ENCODE measurements at places on chromosomes 3 and 15.

DNA sequence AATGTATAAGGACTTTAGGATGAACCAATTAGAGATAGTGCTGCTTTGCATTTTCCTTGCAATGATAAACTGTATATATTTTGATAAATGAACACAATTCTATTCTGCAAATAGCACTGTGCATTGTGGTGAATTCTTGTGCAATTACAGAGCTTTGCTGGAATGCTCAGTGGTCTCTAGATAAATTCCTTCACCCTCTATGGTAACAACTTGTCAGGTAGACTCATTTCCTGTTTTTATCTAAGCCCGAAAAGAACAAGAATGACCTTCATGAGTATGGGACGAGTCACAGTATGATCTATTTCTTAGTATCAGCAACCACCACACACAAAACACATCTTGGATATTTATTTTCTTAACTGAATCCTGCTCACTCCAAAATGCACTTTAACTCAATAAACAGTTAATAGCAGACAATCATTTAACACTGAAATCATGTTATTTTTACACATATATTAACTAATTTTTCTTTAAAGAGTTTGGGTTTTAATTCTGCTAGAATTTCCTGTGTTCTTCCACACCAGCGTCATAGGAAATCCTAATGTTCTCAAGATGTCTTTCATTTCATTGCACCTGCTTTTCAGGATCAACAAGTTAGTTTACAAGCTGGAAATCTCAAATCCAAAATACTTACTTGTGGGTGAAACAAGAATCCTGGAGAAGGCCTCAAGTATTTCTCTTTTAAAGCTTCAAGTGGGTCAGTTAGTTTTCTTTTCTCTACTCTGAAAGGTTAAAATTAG, 551.2 kb downstream of the MECOM start:
- no peak for DNase-seq

- no peak for DNase-seq
These were observed 440.2 kb downstream of the LPP start for GRCh38 chr3:188594139-188594538.

DNA sequence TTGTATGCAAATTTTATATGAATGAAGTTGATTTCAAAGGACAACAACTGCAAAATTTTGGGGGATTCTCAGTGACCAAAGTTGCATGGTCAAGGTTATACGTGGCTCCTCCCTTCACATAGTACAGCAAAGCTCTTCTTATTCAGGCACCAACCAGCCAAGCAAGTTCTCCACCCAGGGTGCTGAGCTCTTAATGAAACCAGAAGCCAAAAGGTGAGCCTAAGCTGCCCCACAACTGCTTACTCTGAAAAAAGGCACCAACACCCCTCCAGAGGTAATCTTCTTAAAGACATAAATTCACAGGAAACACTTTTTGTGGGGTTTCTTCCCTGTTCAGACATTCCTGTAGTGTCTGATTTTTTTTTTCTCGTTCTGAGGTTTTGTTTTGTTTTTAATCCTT, 106.1 kb upstream of the GMNC start:
- DNase-seq = no peak

- no peak for DNase-seq
These were observed 54.7 kb downstream of the ADAM10 start for GRCh38 chr15:58694641-58695398.

DNA sequence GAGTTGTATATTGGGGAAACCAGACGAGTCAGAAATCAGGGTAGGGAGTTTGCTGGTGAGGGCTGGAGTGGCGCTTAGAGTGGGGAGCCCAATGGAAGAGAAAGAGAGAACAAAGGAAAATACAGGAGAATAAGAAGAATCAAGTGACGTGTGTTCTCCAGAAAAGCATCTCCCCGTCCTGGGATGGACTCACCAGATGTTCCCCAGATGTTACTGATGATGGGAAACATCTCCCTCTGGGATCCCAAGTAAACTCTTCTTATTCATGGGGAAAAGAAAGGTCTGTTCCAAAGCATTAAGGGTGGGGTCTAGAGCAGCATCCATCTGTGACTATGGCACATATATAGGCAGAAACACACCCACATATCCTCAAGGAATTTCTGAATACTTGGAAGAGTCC, 3.0 kb upstream of the CSRNP1 start:
- no peak for DNase-seq

GRCh38 chr3:65548848-65549625, 489.7 kb downstream of the MAGI1 start:
- no peak for DNase-seq

DNA sequence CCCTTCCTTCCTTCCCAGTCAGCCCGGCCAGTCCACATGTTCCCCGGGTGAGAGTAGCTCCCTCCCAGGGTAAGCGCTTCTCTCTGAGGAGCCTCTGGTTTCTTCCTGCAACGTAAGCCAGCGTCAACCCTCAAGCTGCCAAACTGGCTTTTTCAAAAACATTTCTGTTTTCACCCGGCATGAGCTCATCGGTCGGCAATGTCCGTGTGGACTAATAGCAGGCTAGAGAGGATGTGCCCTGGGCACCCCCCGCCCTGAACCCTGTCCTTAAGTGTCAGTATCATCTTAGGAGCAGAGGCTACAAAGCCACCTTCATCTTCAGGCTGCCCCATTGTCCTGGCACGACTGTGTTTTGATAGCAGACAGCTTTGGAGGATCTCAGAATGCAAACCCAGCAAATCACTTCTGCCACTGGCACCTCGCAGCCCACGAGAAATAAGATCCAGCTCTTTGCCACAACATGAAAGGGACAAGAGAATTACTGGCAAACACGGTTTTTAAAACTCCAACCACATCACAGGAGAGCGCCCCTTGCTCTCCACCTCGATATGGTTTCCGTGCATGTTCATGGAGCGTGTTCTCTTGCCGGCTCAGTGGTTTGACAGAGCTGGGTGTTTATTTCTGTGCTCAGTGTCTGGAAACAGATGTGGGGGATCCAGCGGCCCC, 9.9 kb downstream of the ALDH1A3 start:
- no peak for DNase-seq

DNA sequence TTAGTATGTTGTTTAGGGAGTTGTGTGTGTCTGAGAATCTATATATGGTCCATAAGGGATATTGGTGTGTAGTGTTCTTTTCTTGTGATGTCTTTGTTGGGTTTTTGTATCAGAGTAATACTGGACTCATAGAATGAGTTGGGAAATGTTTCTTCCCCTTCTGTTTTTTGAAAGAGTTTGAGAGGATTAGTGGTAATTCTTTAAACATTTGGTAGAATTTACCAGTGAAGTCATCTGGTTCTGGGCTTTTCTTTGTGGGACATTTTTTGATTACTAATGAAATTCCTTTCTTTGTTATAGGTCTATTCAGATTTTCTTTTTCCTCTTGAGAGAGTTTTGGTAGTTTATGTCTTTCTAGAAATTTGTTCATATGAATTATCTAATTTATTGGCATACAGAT, 16.9 kb downstream of the ACKR2 start:
- DNase-seq = no peak

- no peak for DNase-seq
These were observed 384.9 kb upstream of the THBS1 start for GRCh38 chr15:39195961-39196486.

DNA sequence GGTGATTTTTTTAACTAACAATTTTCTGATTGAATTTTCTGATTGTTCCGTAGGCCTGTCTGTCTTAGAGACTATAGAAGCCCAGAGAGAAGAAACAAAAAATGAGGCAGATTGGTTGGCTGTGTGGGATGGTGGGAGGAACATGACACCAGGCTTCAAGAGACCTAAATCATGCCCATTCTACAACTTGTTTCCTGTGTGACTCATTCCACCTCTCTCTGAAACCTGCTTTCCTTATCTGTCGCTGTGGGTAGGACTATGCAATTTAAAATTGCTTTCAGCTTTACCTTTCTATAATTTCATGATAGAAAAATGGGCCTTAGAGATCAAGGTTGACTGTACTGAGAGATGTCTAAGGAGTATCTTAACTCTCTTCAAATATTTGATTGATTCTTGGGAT, 44.5 kb downstream of the OXNAD1 start:
- DNase-seq = peak; percentile 58

GRCh38 chr3:125110016-125110875, 54.4 kb upstream of the HEG1 start:
- peak; percentile 54 for DNase-seq

GRCh38 chr3:23648996-23649395, 156.8 kb upstream of the UBE2E1 start:
- DNase-seq = no peak

DNA sequence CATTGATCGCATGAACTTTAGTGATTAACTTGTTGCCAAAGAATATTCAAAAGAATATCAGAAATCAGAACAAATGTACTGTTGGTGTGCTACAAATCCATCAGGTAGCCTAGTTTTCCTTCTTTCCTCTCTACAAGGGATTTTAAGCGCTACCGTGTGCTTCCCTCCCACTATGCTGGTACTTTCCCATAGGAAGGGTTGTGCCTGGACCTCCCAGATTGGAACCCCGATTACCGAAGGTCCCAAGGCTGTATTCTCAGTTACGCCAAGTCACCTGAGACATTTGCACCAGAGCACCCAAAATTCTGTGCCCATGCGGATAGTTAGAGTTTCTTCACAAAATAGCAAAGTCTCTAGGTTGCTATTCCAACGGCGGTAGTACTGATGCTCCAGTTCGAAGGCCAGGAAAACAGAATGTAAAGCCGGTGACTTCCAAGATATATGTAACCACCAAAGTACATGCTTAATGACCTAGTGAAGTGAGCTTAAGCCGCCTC, 23.4 kb upstream of the GATM start:
- DNase-seq = no peak

GRCh38 chr3:139532976-139533375, 6.6 kb downstream of the RBP1 start:
- DNase-seq = no peak

Data from activated T-cell treated with anti-CD3 and anti-CD28 coated beads, Interleukin-2, amount 50 U/mL, for 48 hours (primary cell).